Caki2 (cell line): ENCODE measurements at places on chromosomes 4 and X. TPM values are rescaled to one million over a fixed set of nuclear protein-coding genes. Genes with fewer than 3 reads are reported as not detected.

The ETDB gene
- total RNA-seq, result not detected in 2 replicates

The IGSF1 gene
- total RNA-seq, result 0.81 TPM in 1 of 2 replicates, not detected in the other

DNA sequence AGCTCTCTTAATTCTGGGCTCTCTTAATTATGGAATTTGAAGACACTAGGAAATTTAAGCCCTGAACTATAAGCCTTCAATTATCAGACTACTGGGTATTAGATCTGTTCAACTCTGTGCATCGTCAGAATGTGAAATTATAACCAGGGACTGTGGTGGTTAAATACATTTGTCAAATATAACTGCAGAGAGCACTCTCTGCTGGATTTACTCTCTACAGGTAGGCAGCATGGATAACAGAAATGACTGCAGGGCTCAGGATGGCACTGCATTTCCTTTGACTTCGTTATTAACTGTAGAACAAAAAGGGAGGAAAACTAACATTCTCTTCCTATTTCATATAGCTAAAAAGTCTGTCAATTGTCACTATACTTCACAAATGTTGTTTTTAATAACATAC is 310.1 kb upstream of the RASGEF1B start:
- no peak for DNase-seq

The TMPRSS11B gene
- not detected in 2 replicates for total RNA-seq

- DNase-seq, result no peak
These were observed 32.2 kb downstream of the CFAP299 start for GRCh38 chr4:80367737-80368136.

- peak; percentile 49 for DNase-seq
These were observed 6.9 kb downstream of the CLCN3 start for GRCh38 chr4:169627307-169627706.

The DRP2 gene
- total RNA-seq, result 0.24 TPM in 1 of 2 replicates, not detected in the other

DNA sequence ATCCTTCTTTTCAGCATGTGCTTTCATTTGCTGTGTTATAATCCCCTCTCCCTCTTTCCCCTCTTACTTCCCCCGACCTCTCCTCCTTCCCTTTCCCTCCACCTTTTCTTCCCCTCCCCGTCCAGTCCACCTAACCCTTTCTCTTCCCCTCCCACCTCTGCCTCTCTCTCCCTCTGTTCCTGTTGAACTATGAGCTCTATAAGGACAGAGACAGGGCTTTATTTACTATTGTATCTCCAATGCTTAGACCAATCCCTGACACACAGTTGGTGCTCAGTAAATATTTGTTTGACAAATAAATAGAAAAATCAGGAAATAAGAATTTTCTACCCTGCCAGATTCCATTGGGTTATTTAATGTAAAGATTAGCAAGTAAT is 60.8 kb downstream of the EGF start:
- DNase-seq, result no peak

The NAT8L gene
- total RNA-seq, result 2.7 and 3.0 TPM in 2 replicates

DNA sequence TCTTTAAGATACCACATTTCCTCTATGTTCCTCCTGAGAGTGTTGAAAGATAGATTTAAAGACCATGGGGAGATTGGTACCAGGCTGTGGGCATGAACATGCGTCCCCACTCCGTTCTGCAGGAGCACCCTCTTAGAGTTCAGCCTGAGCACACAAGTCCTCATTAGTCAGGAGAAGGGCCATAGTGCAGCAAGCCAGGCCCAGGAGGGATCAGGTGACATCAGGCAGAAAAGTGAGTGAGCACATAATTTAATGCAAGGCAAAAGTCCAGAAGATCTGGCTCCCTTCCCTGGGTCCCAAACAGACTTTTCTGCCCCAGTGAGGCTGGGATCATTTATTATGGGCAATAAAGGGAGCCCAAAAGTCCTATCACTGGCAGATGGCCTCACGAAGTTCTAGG is 263.7 kb upstream of the AGTR2 start:
- no peak for DNase-seq

The BTC gene
- 0.61 and 4.5 TPM in 2 replicates for total RNA-seq

GRCh38 chr4:171928336-171928735 is 115.1 kb downstream of the GALNTL6 start:
- no peak for DNase-seq

DNA sequence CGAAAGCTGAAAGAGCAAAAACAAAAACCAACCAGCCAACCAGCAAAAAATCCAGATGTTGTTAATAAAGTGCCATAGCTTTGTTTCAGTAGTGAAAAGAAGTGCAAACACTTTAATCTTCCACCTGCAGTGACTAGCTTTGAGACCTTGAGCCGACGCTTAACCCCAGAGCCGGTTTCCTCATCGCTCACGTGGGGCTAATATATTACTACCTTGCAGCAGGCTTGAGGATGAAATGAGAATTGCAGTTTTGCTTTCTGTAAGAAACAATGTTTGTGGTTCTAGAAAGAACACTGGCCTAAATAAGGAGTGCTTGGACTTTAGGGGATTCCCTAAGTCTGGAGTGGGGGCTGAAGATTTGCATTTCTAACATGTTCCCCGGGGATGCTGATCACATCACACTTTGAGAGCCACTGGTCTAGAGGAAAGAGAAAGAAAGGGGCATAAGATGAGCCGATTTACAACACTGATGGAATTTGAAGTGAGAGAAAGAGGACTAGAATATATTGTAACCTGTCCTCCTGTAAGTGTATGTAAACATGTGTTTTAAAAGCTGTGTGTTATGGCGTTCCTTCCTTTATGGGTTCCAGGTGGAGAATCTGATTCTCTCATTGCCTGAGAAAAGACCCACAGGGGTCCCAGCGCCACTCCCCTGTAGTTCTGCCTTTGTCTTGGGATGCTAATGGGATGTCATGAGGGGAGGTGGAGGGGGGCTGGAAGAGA is 1.4 kb downstream of the FGF2 start:
- DNase-seq, result peak; percentile 70

- DNase-seq, result no peak
These were observed 50.9 kb downstream of the PKD2 start for GRCh38 chr4:88058295-88058694.

DNA sequence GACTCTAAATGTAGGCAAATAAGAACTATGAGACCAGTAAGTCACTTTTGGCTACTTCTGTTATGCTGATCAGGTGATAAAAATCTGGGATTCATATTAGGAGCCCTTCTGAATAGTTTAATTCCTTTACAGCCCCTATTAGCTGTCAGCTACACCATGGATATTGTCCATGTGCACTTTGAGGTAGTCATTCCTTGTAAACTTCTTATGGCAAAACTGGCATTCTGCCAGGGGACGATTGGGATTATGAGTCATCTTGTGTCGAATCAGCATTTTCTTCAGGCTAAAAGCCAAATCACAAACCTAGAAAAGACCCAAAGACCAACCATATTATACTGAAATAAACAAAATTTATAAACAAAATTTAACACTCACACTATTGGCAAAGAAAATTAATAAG is 227.6 kb downstream of the PRDM5 start:
- DNase-seq, result peak; percentile 59

The MAP9 gene
- not detected in 2 replicates for total RNA-seq

- no peak for DNase-seq
These were observed 61.0 kb downstream of the FHIP1A start for GRCh38 chr4:151469970-151470369.

- DNase-seq, result peak; percentile 63
These were observed 21.9 kb upstream of the IGFBP7 start for GRCh38 chr4:57131849-57132742.
